CD8-positive, alpha-beta memory T cell (primary cell): ENCODE measurements at places on chromosomes 7 and 10. TPM values are rescaled to one million over a fixed set of nuclear protein-coding genes. Genes with fewer than 3 reads are reported as not detected.
A peak's percentile ranks its signal among the peaks of the same experiment; 100 is the strongest.

The TEX47 gene
- polyA plus RNA-seq, result not detected

- DNase-seq, result no peak
These were observed 13.7 kb downstream of the CISD1 start for GRCh38 chr10:58282615-58283014.

The ADRB1 gene
- not detected for polyA plus RNA-seq

DNA sequence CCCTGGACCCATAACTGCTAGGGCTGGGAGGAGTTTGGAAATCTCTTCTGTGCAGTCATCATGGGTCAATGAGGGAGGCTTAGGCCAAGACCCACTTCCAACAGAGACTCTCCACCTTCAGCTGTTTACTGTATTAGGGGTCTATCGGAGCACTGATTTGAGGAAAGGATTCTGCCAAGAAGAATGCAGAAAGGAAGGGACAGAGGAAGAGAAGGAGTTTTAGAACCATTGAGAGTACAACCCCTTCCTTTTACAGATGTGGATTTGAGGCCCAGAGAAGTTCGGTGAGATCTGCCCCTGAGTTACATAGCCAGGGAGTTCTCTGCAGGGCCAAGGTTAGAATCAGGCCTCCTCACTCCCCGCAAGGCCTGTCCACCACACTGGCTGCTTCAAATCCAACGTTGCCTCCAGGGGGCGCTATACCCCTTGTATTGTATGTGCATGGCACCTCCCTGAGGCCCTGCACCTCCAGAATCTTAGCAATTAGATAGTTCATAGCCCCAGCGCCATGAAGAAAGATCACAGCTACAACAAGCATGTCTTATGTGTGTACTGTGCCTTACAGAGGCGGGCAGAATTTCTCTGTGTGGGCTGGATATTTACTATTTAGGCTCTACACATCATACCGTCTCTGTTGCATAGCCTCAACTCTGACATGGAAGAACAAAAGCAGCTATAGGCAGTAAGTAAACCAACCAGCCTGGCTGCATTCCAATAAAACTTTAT lies 246.8 kb downstream of the SKIDA1 start:
- DNase-seq, result peak; percentile 18

The CCDC186 gene
- 24.9 TPM for polyA plus RNA-seq

DNA sequence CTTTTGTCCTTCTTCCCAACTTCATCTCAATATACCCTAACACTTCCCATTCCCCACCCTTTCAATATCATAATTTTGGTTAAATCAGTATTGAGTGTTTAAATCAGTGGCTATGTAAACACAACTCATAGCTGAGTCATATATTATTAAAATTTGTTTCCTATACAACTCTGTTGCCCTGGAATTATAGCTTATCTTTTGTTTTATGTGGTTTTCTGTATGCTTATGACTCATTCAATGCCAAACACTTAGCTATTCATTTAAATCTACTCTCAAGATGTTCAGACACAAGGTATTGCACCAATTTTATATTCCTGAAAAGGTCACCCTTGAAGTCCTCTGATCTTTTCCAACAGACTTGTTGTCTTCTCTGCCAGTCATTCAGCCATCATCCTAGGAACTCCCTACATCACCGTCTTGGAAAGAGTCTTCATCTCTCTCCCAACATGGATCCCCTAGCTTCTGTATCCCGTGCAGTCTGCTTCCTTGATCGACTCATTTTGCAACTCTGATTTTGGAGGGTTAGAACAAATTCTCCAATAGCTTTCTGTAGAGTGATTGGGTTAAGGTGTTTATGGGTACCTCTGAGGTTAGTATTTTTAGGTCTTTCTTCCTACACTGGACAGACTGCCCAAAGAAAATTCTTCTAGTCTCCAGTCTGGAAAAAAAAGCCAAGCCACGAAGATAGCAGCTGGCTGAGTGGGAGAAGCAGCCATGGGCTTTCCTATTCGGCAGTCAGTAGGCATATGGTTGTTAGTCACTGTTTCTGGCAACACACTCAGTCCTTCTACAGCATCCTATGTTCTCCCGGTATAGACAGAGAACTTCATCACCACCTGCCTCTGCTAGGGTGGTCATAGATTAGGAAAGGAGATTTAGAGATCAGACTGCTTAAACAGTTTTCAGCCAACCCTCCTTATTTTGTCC lies 102.1 kb downstream of the CRPPA start:
- no peak for DNase-seq

- no peak for DNase-seq
These were observed 199.4 kb upstream of the PRSS58 start for GRCh38 chr7:142457146-142457703.

The AGAP6 gene
- polyA plus RNA-seq, result 1.8 TPM

GRCh38 chr10:50997461-50997860 lies 76.8 kb upstream of the PRKG1 start:
- no peak for DNase-seq

The VKORC1L1 gene
- polyA plus RNA-seq, result 4.0 TPM
